ENCODE measurements at places on chromosomes 4 and X. TPM values are rescaled to one million over a fixed set of nuclear protein-coding genes. Genes with fewer than 3 reads are reported as not detected.

RAB40A gene
- 0.12 TPM for total RNA-seq

GRCh38 chr4:157999723-158000122 lies 173.1 kb downstream of the GASK1B start:
- no peak for DNase-seq
- no peak overlapping the region for H3K4me3 ChIP-seq
- H3K36me3 ChIP-seq: no peaks in the 10 kb centered on the region
- no peaks in the 10 kb centered on the region for H3K4me1 ChIP-seq

GRCh38 chr4:45803994-45804393 lies 319.9 kb downstream of the GABRG1 start:
- no peaks in the 10 kb centered on the region for H3K4me1 ChIP-seq
- H3K27me3 ChIP-seq: no peaks in the 10 kb centered on the region
- no peak overlapping the region for H3K27ac ChIP-seq
- no peak overlapping the region for H3K4me3 ChIP-seq
- DNase-seq: no peak
- no peaks in the 10 kb centered on the region for H3K36me3 ChIP-seq

GRCh38 chrX:106611679-106612392 lies at the start of gene RADX:
Gene RADX, plus strand, starts transcription at chrX:106611978. Its CDS starts 103 bp downstream, at chrX:106612081.
- peak within 1 kb of the TSS; percentile 52 for H3K4me3 ChIP-seq
- H3K36me3 ChIP-seq: no peaks in the 10 kb centered on the region
- DNase-seq: peak; percentile 83
- H3K4me1 ChIP-seq: no peaks in the 10 kb centered on the region

MAGEA9 gene
- total RNA-seq: not detected
